ENCODE measurements at places on chromosomes 2 and 18.

DNA sequence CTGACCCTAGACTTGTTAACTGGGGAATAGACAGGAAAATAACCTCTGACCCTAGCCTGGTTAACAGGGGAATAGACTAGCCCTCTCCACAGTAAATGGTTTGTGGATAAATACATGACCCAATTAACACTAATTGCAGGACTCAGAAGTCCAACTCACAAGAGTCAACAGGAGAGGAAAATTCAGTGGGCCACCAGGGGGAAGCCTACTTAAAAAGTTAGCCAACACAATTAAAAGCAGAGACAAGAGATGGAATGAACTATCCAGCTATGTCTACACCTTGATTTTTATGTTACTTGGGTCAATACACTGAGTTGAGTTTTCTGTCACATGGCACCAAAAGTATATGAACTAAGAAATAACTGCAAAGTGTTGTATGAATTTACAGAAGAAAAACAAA lies 158.8 kb upstream of the SLC39A10 start:
- DNase-seq, result no peak

GRCh38 chr18:38305961-38306360 lies 740.4 kb upstream of the CELF4 start:
- DNase-seq, result no peak

- no peak for DNase-seq
These were observed 42.1 kb downstream of the RRM2 start for GRCh38 chr2:10164601-10165000.

- no peak for DNase-seq
These were observed 13.8 kb upstream of the KIF1A start for GRCh38 chr2:240833724-240834285.

DNA sequence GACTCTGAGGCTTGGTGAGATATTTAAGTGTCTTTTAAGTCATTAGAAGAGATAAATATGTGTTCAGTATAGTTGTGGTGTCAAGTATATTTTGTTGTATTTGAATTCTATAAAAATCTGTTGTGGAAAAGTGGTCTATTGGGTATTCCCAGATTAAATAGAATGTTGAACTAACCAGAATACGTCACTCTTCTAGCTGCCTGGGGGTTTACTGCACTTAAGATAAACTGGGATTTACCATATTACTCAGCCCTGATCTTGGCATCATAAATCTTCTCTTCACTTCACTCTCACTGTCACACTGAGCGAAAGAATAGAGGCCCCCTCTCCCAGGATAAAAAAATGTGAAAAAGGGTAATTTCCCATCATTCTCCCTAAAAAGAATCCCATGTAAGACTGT lies 129.8 kb downstream of the BCL2 start:
- DNase-seq, result no peak

DNA sequence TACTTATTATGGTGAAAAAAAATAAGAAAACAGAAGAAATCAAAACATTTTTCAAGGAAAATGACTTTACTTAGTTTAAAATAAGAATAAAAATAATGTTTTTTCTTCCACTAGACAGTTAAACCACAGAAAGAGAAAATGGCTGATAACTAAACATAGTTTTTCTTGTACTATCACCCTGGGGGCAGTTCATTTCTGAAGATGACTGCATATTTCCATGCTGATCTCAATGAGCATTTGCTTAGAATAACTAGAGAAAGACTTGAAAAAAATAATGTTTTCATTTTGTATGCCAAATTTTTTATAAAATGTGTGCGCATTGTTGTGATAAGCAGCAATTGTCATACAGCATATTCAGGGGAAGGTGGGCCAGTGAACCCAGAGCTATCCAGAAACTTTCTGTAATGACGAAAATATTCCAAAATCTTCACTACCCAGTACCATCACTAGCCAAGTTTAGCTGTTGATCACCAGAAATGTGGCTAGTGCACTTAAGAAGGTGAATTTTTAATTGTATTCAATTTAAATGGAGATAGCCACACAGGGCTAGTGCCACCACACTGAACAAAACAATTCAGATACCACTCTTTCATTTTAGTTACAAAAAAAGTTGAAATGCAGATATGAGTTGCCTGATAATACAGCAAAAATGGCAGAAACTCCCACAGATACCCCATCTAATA lies 513.4 kb upstream of the NETO1 start:
- no peak for DNase-seq

DNA sequence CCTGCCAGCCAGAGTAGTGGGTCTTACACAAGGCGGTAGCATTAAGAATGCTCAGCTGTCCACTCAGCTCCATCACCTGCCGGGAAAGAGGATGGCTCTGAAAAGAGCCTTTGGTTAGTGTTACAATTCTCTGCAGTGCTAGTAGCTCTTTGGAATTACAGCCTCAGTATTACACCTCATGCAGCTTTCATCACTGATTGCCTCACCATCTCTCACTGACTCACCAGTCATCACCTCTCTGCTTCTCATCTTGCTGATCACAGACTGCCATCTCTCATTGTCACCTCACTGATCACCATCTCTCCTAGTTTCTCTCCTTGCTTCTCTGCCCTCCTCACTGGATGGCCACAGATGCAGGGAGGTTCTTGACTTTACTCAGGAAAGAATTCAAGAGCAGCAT lies 573.5 kb upstream of the SETBP1 start:
- DNase-seq, result no peak

- DNase-seq, result no peak
These were observed 15.0 kb upstream of the PGAP1 start for GRCh38 chr2:196941398-196942078.

DNA sequence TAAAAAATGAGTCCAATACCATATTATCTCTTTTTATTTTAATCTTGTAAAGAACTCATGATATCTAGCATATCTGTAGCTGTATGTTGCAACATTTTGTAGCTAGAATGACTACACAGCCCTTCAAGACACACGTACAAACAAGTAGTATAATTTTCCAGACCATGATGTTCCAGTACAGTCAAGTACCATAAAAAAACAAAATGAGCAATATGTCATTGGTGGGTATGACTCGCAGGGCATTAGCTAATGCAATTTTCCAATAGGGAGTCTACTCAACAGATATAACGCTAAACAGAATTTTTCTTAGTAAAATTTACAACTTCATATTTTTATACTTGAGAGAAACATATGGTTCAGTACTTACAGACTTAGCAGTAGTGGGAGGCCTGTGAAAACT lies 53.6 kb upstream of the UGP2 start:
- DNase-seq, result no peak

- DNase-seq, result no peak
These were observed 595 bp upstream of the HDHD2 start for GRCh38 chr18:47150824-47151366.

DNA sequence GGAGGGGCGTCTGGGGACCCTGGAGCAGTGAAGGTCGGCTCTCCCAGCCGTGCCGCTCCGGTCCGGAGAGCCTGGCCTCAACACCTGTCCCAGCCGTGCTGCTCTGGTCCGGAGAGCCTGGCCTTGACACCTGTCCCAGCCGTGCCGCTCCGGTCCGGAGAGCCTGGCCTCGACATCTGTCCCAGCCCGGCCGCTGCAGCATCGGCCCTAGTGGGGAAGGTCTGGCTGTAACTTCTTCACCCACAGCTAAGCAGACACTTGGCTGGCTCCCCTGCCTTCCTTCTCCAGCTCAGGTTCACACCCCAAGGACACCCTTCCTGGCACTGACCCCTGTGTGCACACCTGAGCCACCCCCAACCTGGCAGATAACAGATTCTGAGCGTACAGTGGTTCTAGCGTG lies 4.6 kb downstream of the KCNG2 start:
- DNase-seq, result no peak

DNA sequence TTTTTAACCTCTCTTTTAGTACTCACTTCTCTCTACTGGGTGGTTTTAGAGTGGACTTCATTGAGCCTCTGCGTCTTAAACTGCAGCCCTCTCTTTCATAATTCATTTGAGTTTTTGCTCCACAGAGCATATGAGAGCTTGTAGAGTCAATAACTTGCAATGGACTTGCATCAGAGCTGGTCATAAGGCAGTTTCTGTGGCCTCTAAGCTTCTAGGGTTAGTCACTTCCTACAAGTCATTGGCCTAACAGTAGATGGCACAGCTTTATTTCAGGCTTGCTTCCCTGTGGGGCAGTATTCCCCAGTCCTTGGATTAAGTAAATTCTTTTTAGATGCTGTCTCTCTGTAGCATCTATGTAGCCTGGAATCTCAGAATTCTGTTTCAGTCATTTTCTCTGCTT lies 1435.7 kb downstream of the LRP1B start:
- DNase-seq, result no peak

- peak; percentile 21 for DNase-seq
These were observed 101.4 kb upstream of the RAB6C start for GRCh38 chr2:129877795-129878775.

GRCh38 chr2:10775831-10776230 lies 36.8 kb downstream of the PDIA6 start:
- no peak for DNase-seq

DNA sequence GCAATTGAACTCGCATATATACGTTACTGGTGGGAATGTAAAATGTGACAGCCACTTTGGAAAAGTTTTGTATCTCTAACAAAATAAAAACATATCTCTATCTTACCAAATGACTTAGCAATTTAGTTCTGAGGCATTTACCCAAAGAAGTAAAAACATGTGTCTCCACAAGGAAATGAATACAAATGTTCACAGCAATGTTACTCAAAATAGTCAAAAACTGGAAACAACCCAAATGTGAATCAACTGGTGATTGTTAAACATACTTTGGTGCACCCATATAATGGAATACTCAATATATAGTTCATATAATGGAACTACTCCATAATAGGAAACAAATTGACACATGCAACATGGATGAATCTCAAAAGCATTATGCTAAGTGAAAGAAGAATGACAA lies 70.4 kb upstream of the DNER start:
- DNase-seq, result no peak

- DNase-seq, result no peak
These were observed 350.3 kb upstream of the CDH20 start for GRCh38 chr18:60982928-60983327.

GRCh38 chr2:32516567-32516966 lies 111.3 kb upstream of the TTC27 start:
- DNase-seq, result no peak

Measured in GM12892 (cell line).